NCI-H446 treated with DMSO at 0.1 percent for 48 hours (cell line): ENCODE measurements at places on chromosomes 6 and 20.

DNA sequence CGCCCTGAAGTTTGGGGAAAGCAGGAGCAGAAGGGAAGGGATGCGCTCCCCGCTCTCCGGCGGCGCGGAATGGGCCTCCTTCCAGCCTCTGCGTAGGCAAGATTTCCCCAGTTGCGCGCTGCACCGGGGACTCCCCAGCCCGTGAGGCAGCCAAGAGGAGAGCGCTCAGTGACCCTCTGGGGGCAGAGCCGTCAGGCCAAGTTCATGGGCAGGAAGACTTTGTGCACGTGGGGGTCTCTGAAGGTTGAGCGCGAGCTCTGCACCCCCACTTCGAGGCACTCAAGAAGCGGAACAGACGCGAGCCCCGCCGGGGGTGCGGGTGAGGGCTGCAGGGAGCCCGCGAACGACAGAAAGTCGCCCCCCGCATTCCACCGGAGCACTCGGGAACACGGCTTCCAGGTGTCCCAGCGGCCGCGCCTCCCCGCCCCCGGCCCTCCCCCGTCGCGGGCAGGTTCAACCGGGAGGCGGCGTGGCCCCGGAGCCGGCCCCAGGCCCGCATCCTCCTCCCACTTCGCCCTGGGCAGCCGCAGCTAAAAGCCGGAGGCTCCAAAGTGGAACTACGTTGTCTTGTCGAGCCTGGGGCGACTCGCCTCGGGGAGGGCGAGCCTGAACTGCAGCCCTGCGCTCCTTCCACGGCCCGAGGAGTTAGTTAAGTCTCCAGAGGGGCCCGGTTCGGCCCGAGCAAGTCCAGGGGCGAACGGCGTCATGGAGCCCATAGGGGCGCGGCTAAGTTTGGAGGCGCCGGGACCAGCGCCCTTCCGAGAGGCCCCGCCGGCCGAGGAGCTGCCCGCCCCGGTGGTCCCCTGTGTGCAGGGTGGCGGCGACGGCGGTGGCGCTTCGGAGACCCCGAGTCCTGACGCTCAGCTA is at the start of gene PPP1R3G:
TSS of gene PPP1R3G (plus strand) at position 561 of the 867 bp plus-strand sequence. CDS start at position 706, 145 bp downstream.
- DNase-seq, result no peak

DNA sequence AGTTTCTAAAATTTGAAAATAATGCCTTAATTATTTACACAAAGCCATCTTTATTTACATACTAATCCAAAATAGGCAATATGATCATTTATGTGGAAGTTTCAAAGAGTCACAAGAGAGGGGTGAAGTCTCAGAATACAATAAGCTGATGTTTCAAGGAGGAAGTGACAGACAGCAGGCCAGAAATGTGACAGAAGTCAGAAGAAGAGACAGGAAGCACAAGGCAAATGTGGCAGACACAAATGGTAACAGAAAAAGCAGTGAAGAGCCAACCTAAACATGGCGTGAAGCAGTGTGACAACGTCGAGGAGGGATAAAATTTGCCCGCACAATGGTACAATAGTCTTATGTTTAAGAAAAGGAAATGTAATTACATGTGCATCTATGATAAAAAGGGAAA is 59.8 kb downstream of the SHPRH start:
- no peak for DNase-seq

DNA sequence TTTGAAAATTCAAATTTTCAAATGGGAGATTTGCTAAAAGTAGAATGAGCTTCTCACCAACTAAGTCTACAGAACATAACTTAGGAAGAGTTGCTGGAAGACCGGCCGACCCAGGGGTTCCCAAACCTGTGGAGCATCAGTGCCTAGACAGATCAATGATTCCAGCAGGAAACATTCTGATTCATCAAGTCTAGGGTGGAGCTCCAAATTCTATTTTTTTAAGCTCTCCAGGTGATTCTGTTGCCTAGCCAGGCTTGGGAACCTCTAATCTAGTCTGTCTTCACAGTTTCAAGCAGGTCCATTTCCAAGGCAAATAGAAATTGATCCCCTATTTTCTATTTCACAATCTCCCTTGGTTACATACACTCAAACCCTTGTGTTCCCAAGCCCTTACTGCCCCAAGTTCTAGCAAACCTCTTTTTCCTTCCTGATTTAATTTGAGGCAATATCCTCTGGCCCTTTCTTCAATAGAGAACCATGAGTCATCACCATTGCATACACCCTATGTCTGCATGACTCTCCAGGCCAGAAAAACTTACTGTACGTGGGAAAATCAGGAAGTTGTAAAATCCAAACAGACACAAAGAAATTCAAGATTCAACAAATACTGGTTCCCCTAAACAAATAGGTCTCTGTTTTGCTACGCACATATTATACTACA is 8.9 kb downstream of the ATXN1 start:
- DNase-seq, result no peak

- DNase-seq, result peak; percentile 98
These were observed at the start of gene COX7A2 for GRCh38 chr6:75243333-75244062. COX7A2 (minus strand) TSS chr6:75243801; CDS start chr6:75243734, 67 bp downstream.

DNA sequence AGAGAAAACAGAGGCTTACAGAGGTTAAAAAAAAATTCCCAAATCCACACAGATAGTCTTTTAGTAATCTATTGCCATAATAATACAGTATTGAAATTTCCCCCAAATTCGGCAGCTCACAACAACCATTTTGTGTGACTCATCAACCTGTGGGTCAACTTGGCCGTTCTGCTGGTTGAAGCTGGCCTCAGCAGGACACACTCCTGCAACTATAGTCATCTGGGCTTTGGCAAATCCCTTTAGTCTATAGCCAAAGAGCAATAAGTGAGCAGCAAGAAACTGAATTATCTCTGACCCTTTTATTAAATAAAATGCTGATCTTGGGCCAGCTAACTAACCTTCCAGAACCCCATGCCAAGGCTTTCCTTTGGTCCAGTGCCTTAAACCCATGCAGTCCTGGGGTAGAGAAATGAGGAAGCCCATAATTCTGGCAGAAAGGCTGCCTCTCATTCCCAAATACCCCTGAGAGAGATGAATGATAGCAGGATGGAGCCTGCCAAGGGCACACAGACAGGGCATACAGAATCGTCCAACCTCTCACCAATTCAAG is 17.2 kb upstream of the SNAP25 start:
- peak; percentile 80 for DNase-seq

DNA sequence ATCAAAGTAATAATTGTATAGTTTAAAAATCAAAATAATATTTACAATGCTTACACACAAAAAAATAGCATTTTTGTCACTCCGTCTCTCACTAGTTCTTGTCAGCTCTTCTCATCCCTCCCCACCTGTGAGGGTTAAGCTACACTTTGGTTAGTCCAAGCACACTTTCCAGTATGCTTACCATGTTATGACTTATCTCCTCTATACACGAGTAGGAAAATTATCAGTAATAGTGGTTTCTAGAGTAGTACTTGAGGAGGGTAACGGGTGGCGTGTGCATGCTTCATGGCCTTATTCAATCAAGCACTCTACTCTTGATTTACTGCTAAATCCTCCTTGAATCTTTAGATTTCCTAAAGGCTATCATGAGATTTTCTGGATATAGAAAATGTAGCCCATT is 443.7 kb downstream of the UTRN start:
- DNase-seq, result no peak

DNA sequence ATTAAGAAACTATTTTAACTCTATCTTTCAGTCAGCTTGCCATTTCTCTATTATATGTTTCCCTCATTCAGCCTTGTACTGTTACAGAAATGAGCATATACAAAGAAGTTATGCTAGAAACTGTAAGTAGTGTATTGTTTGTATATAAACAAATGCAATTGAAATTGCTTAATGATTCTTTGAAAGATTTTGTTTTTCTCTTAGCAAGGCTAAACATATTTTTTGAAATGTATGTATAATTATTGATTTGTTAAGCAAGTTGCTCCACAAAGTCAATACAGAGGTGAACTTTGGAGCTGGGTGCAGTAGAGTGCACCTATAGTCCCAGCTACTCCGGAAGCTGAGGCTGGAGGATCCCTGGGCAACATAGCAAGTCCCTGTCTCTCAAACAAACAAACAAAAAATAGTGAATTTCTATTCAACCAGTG is 253.6 kb downstream of the RNGTT start:
- DNase-seq, result no peak
